ENCODE measurements at places on chromosomes 12 and 14. TPM values are rescaled to one million over a fixed set of nuclear protein-coding genes. Genes with fewer than 3 reads are reported as not detected.

- DNase-seq = no peak
- H3K27ac ChIP-seq = no peak overlapping the region
- H3K27me3 ChIP-seq = no peaks in the 10 kb centered on the region
- H3K4me3 ChIP-seq = no peak overlapping the region
These were observed 96.5 kb downstream of the BCAT1 start for GRCh38 chr12:24852420-24852819.

The SERPINA3 gene
- total RNA-seq = 505 TPM

DNA sequence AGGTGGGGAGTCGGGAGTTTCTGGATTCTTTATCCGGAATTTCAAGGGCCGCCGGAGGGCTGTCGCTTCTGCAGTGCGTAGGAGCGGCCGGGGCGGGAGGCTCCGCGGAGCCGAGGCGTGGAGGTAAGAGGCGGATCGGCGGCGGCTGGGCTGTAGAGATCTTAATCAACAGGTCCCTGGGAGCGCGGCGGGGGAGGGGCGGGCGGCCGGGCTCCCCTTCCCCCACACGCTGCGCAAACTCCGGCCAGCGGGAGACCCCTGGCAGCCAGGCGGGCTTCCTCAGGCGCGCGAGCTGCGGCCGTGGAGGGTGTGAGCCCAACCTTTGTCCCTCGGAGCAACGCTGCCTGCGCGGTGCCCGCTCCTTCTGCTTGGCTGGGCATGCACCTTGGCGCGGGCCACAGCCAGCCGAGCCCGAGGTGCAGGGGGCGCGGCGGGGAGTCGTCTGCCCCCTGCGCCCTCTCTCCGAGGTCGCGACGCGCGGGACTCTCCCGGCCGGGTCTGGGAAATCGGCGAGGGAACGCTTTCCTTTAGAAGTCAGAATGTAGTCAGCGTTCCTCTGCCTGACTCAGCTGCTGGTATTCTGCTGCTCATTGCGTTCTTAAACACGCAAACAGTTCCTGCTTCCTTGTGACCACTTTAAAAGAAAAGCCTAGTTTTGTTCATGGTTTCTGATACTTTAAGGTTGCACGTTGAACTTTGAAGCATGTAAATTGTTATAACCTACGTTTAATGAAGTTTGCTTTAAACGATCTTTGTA is at the start of gene PALS1:
TSS of gene PALS1 (plus strand) at position 25 of the 757 bp plus-strand sequence. CDS start 37,736 bp downstream, outside the sequence.
- H3K36me3 ChIP-seq = no peaks in the 10 kb centered on the region
- H3K4me1 ChIP-seq = peaks cover 3% of the 10 kb centered on the region
- H3K27ac ChIP-seq = peak within 1 kb of the TSS; percentile 98

GRCh38 chr14:74713395-74713735 is 421 bp downstream of the FCF1 start:
- peak overlapping the region; percentile 72 for H3K4me3 ChIP-seq
- no peaks in the 10 kb centered on the region for H3K27me3 ChIP-seq
- H3K4me1 ChIP-seq = peaks cover 4% of the 10 kb centered on the region

- no peak overlapping the region for H3K4me3 ChIP-seq
These were observed 8.9 kb downstream of the FOXA1 start for GRCh38 chr14:37585971-37586796.

The MYH6 gene
- total RNA-seq = not detected

- H3K27me3 ChIP-seq = no peaks in the 10 kb centered on the region
- H3K27ac ChIP-seq = no peak overlapping the region
- no peaks in the 10 kb centered on the region for H3K36me3 ChIP-seq
- no peak overlapping the region for H3K4me3 ChIP-seq
- no peak for DNase-seq
- H3K4me1 ChIP-seq = no peaks in the 10 kb centered on the region
These were observed 580.9 kb downstream of the DIO2 start for GRCh38 chr14:79630288-79630960.

DNA sequence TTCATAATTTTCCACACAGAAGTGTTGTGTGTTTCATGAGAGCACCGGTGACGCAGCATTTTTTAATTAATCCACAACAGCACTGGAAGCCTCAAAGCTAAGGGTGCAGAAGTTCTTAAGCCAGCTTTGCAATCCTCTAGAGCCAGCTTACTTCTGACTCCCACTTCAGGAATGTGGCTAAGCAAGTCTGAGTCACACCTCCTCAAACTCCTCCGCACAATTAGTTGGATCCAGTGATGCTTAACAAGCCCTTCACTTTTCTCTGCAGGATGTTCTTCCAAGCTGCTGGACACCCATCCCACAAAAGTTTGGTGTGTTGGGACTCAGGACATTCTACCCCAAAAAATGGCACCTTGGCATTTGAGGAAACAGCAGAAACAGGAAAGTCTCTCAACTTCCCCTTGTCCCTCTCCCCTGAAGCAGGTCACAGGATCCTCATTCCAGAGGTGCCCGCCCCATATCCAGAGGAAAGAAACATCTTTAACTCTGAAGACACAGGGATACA is 210.0 kb downstream of the PPM1H start:
- no peaks in the 10 kb centered on the region for H3K4me1 ChIP-seq
- no peak overlapping the region for H3K4me3 ChIP-seq
- H3K27ac ChIP-seq = no peak overlapping the region
- H3K36me3 ChIP-seq = no peaks in the 10 kb centered on the region
- peak; percentile 73 for DNase-seq
- H3K27me3 ChIP-seq = no peaks in the 10 kb centered on the region

- no peaks in the 10 kb centered on the region for H3K27me3 ChIP-seq
- no peaks in the 10 kb centered on the region for H3K36me3 ChIP-seq
- H3K27ac ChIP-seq = no peak overlapping the region
- H3K4me3 ChIP-seq = no peak overlapping the region
These were observed 24.3 kb downstream of the ANG start for GRCh38 chr14:20712904-20713303.

GRCh38 chr12:52947738-52948423 is 1.0 kb upstream of the KRT18 start:
- no peaks in the 10 kb centered on the region for H3K36me3 ChIP-seq
- no peaks in the 10 kb centered on the region for H3K27me3 ChIP-seq

DNA sequence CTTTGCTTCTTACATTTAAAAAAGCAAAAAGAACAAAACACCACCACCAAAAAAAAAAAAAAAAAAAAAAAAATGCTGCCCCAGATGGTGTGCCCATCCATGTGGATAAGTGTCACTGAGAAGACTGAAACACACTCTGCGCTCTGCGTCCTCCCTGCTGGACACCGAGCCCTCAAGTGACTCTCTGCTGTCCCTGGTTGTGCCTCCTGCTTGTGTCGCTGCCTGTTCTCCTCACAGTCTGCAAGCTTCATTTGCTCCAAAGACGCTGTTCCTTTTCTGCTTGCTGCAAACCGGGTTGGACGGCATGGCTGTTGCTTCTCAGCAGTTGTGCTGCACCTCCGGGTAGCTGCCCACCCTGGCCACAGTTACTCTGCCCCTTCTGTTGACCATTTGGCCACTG is 276.2 kb upstream of the ATP2B1 start:
- no peaks in the 10 kb centered on the region for H3K27me3 ChIP-seq
- H3K4me1 ChIP-seq = no peaks in the 10 kb centered on the region
- no peak overlapping the region for H3K27ac ChIP-seq
- H3K4me3 ChIP-seq = no peak overlapping the region
- DNase-seq = no peak

The PRPH gene
- total RNA-seq = 11.4 TPM

- DNase-seq = no peak
- no peaks in the 10 kb centered on the region for H3K36me3 ChIP-seq
- no peaks in the 10 kb centered on the region for H3K4me1 ChIP-seq
- no peak overlapping the region for H3K4me3 ChIP-seq
- H3K27me3 ChIP-seq = no peaks in the 10 kb centered on the region
- H3K27ac ChIP-seq = no peak overlapping the region
These were observed 20.2 kb upstream of the ESRRB start for GRCh38 chr14:76355771-76356170.

The CLEC2D gene
- total RNA-seq = 4.1 TPM

The GPN3 gene
- total RNA-seq = 40.2 TPM

The C14orf39 gene
- total RNA-seq = 4.7 TPM

DNA sequence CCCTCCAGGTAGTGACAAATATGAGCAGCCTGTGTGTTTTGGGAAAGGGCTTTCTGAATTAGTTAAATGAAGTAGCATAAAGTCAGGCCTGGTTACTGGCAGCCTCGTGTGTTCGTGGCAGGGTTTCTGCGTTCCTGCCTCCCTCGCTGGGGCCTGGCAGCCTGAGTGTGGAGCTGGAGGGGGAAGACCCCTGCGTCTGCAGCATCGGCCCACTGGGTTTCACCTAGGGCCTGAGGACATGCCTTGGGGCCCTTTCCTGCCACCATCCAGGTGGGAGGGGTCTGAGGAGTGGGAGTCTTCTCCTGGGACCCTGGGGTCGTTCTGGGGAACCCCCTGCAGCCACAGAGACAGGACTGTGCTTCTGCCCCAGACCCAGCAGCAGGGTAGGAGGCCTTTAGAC is 20.4 kb upstream of the AMN start:
- H3K36me3 ChIP-seq = no peaks in the 10 kb centered on the region
- H3K27me3 ChIP-seq = no peaks in the 10 kb centered on the region
- no peak overlapping the region for H3K4me3 ChIP-seq
- H3K27ac ChIP-seq = no peak overlapping the region
- no peaks in the 10 kb centered on the region for H3K4me1 ChIP-seq

- H3K27me3 ChIP-seq = no peaks in the 10 kb centered on the region
- no peak overlapping the region for H3K27ac ChIP-seq
- no peak for DNase-seq
- no peaks in the 10 kb centered on the region for H3K36me3 ChIP-seq
- no peak overlapping the region for H3K4me3 ChIP-seq
These were observed 98.7 kb upstream of the ATF1 start for GRCh38 chr12:50665170-50665569.

The ANG gene
- total RNA-seq = 78.2 TPM

GRCh38 chr14:93042968-93043940 is 72.5 kb downstream of the ITPK1 start:
- H3K36me3 ChIP-seq = no peaks in the 10 kb centered on the region
- peak overlapping the region; percentile 70 for H3K27ac ChIP-seq
- no peak overlapping the region for H3K4me3 ChIP-seq
- DNase-seq = peak; percentile 85
- no peaks in the 10 kb centered on the region for H3K27me3 ChIP-seq

GRCh38 chr14:68468437-68469207 is 324.2 kb downstream of the ZFP36L1 start:
- DNase-seq = no peak
- H3K4me3 ChIP-seq = no peak overlapping the region
- H3K27me3 ChIP-seq = no peaks in the 10 kb centered on the region
- H3K36me3 ChIP-seq = no peaks in the 10 kb centered on the region
- no peaks in the 10 kb centered on the region for H3K4me1 ChIP-seq

The APOF gene
- total RNA-seq = 1.1 TPM

GRCh38 chr12:106415134-106415533 is 57.6 kb downstream of the POLR3B start:
- DNase-seq = no peak
- H3K27me3 ChIP-seq = no peaks in the 10 kb centered on the region
- no peaks in the 10 kb centered on the region for H3K36me3 ChIP-seq
- no peak overlapping the region for H3K27ac ChIP-seq

The ACVR1B gene
- 39.6 TPM for total RNA-seq

The TSHR gene
- 0.23 TPM for total RNA-seq
